ENCODE measurements at places on chromosomes 7 and 10. TPM values are rescaled to one million over a fixed set of nuclear protein-coding genes. Genes with fewer than 3 reads are reported as not detected.

GRCh38 chr10:18308600-18308999 lies 168.4 kb downstream of the CACNB2 start:
- DNase-seq = no peak

DNA sequence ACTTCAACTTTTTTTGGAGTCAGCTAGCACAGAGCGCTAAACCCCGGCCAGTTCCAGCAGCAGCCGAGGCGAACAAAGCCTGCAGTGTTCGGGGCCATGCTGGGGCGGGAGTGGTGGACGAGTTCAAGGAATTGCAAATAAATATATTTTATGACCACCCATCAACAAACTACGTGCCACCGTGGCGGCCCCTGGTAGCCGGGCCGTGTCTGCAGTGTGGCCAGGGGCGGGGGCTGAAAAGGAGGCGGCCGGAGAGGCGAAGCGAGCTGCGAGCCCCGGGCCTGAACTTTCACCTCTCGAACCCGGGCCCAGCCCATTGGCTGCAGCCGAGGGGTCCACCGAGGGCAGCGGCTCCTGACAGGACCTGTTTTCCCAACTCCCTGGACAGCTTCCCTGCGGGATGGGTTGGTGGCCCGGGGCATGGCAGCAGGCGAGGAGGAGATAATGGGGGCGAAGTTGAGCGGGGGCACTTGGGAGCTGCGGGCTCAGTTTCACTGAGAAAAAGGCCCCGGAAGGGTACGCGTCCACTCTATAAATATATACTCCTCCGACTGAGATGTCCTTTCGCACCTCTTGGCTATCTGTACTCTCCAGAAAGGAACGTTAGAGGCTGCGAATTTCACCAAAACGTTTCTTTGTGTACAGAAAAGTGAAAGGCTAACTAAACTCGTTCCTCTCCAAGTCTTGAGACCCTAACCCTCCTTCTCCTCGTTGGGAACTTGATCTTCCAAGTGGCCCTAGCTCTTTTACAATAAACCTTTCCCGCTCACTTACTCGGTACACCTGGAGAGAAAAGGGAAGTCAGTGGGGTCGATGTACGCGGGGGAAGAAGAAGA lies 164.6 kb upstream of the PPP1R3A start:
- DNase-seq = peak; percentile 76

DNA sequence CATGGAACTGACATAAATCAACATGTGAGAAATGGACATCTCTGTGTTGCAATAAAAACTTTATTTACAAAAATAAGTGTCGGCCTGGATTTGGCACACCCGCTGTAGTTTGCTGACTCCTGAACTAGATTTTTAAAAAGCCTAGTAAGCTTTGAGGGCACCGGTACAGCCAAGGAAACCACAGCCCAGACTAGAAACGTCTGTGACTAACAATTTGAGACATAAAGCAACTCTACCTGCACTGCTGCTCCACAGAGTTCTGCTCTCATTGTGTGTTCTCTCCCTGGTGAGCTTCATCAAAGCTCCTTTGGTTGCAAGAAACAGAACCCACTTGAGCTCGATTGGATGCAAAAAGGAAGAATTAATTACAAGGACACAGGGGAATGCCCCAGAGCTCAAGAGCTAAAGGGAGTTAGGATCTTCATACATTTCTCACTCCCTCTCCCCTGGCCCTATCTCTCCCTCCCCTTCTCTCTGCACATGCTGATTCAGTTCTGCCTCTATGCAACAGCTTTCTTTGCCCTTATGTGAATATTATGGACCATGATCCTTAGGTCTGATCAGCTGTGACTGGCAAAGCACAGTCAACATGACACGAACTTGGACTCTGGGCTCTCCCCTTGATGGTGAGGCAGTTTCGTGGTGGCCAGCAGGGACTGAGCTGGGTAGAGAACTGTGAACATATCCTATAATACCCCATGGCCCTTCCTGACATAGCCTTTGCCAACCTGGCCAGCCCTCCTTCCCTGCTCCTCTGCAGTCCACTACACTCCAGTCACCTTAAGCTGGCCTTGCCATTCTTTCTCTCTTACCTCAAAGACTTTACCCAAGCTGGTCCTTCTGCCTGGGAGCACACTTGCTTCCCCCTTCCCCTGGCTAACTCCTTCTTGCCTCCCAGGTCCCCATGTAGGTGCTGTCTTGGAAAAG lies 77.5 kb upstream of the YAE1 start:
- no peak for DNase-seq

GRCh38 chr10:68327889-68328786 lies 3.7 kb upstream of the HNRNPH3 start:
- DNase-seq = no peak

Gene ANKRD30A
- total RNA-seq = not detected

GRCh38 chr7:156655251-156655650 lies 14.7 kb downstream of the RNF32 start:
- DNase-seq = no peak

- DNase-seq = no peak
Measured at GRCh38 chr7:2431260-2431867, 28.0 kb downstream of the CHST12 start.
